ENCODE measurements at places on chromosomes 12 and 14.
A peak's percentile ranks its signal among the peaks of the same experiment; 100 is the strongest.

- no peak for DNase-seq
These were observed 33.1 kb downstream of the CMKLR1 start for GRCh38 chr12:108305991-108306501.

DNA sequence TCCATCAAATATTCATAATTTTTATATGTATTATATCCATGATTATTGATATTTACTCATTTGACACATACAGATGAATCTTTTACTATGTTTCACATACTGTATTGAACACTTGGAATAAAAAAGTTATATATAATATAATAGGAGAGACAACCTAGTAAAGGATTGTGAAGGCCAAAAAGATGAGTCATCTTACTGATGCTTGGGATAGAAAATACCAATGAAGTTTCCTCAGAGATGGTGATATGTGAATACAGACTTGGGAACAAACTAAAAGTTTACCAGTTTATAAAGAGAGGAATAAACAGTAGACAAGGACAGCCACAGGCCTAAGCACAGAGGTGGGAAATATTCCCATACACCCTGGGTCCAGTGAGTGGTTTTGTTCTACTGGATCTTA, 743.9 kb upstream of the FLRT2 start:
- DNase-seq = no peak

DNA sequence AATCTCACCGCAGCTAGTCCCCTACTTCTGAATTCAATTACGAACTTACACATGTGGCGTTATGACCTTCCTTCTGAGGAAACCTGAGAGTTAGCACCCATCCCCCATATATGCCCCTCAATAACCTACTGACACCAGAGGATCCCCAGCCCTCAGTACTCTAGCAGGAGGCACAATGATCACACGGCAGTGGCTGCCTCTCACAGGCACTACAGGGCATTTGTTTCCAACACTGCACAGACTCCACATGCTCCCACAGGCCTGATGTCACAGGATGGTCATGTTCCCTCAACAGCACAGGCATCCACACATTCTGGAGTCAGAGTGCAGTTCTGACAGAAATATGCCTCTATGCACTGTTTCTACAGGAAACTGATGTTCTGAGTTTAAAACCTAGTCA, 17.4 kb downstream of the PPP1CC start:
- DNase-seq = no peak

DNA sequence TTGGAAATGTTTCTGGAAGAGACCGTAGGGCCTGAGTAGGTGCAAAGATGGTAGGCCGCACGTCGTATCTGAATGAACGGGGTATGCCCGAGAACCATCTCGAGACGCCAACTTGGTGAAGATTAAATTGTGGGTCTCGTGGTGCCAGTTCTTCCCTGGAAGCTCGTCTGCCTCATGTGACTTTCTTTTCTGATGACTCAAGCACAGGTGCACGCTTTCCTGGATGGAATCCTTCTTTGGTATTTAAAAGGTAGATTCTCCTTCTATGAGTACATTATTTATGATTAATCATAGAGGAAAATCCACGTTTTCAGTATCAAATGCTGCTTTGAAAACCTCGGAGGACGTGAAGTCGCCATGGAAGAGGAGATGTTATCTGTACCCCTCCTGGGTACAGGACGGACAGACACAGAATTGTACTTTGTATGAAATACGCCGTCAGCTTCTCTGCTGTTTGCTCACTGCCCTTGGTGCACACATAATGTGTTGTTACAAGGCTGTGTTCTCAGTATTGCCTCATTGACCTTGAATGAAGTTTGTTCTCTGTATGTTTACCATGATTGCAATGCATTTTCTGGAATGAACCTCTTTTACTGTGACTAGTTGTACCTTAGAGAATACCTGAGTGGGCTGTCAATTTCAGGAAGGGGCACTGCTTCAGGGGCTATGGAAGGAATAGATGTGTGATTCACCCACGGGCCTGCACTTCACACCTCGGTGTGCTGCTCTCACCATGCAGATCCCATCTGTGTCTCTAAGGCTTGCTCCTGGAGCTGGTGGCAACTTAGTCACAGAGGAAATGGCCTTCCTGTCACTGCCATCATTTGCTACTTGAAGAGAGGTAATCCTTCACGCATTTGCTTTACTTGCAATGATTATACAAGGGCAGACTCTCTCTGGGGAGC, 137.3 kb upstream of the RTL1 start:
- DNase-seq = no peak

GRCh38 chr12:53171725-53172329, 8.7 kb upstream of the ZNF740 start:
- no peak for DNase-seq

- DNase-seq = no peak
These were observed 29.9 kb downstream of the BTBD7 start for GRCh38 chr14:93302688-93303581.

- no peak for DNase-seq
These were observed 5.6 kb downstream of the RDH11 start for GRCh38 chr14:67690011-67690410.

- DNase-seq = peak; percentile 92
These were observed 249.4 kb downstream of the PDZRN4 start for GRCh38 chr12:41437563-41437962.

DNA sequence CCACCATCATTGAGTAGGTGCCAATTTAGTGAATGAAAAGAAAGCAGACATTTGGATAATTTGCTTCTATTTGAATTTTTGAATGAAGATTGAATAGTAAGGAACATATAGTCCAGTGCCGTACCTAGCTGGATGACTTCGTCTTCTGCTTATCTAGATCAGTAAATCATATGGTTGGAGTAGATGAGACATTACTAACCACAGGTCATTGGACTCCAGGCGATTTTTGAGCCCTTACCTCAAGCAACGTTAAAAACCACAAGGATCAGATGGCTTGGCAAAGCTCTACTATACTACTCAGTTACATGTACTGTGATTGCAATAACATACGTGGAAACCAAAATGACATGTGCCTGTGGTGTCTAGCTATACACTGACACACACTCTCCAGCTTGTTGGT, 1.7 kb upstream of the SPATS2 start:
- no peak for DNase-seq

DNA sequence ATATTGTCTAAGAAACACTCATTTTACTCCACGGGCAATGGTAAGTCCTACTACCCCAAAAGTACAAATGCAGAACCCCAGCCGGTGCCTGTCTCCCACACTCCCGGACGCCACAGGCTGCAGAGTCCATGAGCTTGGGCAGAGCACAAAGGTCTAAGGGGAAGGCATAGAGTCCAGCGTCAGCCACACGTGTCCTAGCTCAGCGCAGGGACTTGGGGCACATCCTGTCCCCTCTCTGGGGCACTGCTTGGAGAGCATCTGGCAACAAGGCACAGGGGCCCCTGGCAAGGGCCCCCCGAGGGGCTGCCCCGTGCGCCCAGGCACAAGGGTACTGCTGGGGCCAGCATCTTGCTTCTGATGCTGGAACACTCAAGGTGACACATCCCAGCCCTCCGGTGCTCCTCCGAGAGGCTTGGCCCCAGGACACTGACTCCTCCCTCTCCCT, 58.4 kb downstream of the BCL11B start:
- no peak for DNase-seq

DNA sequence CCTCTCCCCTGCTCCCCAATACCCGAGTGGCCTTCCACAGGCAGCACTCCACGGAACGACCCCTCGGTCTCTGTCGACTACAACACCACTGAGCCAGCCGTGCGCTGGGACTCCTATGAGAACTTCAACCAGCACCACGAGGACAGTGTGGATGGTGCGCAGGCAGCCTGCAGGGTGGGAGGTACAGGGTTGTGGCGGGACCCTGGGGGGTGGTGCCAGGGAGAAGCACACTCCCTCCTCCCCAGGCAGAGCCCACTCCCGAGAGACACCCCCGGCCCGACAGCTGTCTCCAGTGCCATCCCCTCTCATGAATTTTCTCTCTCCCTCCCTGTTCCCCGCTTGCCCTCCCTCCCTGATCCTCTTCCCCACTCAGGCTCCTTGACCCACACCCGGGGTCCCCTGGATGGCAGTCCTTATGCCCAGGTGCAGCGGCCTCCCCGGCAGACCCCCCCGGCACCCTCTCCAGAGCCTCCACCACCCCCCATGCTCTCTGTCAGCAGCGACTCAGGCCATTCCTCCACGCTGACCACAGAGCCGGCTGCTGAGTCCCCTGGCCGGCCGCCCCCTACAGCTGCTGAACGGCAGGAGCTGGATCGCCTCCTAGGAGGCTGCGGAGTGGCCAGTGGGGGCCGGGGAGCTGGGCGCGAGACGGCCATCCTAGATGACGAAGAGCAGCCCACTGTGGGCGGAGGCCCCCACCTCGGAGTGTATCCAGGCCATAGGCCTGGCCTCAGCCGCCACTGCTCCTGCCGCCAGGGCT, 9.0 kb downstream of the TNS2 start:
- no peak for DNase-seq

DNA sequence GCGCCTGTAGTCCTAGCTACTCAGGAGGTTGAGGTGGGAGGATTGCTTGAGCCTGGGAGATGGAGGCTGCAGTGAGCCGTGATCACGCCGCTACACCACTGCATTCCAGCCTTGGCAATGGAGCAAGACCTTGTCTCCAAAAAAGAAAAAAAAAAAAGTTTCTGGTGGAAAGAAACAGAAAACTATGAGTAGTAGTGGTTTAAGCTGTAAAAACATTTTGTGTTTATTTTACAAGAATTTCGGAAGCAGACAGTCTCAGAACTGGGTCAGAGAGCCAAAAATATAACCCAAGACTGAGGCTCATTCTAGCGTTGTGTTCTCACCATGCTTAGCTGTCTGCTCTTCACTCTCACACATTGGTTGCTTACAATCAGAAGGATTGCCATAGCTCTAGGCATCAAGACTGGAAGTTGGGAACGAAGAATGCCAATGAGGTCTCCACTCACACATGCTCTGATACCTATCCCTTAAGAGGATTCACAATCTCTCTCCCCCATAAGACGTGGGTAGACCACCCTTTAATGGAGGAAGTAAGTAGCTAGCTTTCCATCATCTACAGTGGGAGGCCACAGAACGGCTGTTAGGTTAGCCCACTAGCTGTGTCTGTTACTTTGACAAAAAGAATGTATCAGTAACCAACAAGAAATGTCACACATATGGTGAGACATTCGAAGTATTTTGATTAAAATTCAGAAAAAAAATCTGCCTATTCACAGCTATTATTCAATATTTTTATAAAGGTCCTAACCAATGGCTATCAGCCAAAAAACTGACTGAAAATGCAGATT, 117.6 kb upstream of the RASSF8 start:
- no peak for DNase-seq

Data from brain (organoid and tissue), 16 donors.